Skeletal muscle cell (primary cell): ENCODE measurements at places on chromosomes 2 and 18.

- no peak for DNase-seq
Measured at GRCh38 chr2:174334781-174335251, at the start of gene SP9. TSS of gene SP9 (plus strand) at chr2:174334954. CDS start at chr2:174335093, 139 bp downstream.

- no peak for DNase-seq
Measured at GRCh38 chr2:42116195-42117181, 52.7 kb upstream of the EML4 start.

DNA sequence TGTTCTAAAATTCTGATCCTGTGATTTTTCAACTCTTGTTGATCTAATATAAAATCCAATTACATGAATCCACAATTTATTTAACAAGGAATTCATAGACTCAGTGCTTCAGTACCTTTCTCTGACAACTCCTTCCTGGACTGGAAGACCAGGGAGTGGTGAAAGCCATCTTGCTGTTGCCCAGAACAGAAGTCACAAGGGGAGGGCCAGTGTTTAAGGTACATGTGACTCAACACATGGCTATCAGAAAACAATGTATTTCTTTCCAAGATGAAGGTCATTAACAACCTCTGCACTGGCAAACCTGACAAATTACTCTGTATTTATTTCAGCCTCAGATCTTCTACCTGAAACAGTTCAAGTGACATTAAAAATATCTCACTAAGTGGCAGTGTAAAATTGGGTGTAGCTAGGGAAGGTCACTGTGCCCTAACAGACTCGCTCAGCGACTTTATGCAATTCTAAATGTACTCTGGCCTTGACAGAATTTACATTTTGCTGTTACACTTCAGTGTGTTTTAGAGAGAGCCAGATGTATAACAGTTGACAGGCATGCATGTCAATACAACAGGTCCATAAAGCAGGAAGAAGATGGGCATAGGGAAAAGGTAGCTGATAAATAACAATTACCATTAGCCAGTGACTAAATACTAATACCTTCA, 75.4 kb downstream of the NCKAP5 start:
- DNase-seq = no peak

DNA sequence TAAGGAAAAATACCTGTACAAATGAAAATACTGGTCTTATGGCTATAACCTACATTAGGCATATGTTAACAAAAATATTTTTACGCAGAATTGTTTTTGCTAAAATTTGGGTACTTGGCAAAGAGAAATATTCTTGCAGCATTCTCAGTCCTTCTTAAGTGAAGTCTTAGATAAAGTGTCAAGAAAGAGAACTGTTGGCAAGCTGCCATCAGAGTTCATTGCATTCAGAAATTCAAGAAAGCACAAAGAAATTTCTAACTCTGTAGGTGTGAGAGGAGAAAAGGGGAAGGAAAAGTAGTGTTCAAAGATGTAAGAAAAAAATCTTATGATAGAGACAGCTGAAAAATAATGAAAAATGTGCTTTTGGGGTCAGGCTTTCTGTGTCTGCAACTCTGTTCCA, 86.7 kb downstream of the IRS1 start:
- DNase-seq = no peak

GRCh38 chr2:47504174-47504810, 101.3 kb downstream of the MSH2 start:
- no peak for DNase-seq

DNA sequence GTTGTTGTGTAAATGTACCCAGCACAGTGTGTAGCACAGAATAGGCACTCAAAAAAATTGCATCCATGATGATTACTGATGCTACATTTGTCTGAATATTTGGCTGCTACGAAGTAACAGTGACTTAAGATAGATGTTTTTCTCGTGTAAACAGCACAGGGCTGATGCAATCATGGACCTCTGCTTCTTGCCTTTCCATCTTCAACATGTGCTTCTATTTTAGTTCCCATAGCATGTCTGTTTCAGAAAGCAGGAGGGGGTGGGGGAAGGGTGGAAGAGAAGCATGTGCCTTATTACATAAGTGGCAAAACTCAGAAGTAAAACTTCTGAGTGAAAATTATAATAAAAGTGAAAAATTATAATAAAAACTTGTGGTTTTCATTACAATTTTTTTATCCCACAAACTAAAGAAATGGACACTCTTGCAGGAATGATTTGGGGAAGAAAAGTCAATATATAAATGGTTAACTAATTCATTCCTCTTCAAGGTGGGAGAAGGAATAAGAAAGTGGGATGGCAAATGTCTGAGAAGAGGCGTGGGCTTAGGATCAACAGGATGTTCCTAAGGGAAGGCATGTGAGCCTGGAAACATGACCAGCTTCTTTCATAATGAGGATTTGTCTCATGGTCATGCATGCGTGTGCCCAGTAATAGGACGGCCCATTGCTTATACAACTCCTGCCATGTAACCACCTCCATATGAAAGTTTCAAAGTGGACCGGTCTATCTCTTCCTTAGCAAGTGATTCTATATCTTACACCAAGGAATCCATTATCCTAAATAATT, 27.2 kb downstream of the CCBE1 start:
- peak; percentile 46 for DNase-seq

DNA sequence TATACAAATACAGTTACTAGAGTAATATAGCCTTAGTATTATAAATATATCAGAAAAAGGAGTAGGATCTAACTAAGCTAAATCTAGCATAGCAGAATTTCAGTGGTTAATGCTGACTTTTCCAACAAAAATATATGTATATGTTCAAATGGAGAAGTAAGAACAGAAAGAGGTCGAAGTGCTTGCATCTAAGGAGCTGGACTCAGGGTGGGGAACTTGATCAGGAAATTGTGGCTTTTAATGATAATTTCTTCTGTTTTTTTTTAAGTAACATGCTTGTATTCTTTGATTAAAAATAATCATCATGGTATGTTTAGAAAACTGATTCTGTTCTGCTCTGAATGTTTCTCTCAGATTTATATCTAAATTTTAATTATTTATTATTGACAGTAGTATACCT, 327.1 kb downstream of the GALNT13 start:
- DNase-seq = no peak

GRCh38 chr2:124286089-124286783, 261.1 kb downstream of the CNTNAP5 start:
- DNase-seq = peak; percentile 56

DNA sequence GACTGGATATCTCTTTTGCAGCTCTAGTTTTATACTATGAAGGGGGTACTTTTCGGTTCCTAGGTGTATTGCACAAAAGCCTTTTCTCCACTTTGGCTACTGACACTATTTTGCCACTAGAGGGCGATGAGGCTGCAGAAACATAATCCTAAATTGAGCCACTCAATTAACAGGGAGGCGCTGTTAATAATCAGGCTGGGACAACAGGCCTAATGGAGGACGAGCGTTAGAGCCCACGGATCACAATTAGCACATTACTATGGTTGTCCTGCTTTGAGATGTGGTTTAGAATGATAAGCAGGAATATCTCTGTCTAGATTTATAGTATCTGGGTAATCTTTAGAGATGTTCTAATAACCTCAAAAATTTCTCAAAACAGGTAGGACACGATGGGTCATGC, 62.2 kb upstream of the PMAIP1 start:
- DNase-seq = no peak

DNA sequence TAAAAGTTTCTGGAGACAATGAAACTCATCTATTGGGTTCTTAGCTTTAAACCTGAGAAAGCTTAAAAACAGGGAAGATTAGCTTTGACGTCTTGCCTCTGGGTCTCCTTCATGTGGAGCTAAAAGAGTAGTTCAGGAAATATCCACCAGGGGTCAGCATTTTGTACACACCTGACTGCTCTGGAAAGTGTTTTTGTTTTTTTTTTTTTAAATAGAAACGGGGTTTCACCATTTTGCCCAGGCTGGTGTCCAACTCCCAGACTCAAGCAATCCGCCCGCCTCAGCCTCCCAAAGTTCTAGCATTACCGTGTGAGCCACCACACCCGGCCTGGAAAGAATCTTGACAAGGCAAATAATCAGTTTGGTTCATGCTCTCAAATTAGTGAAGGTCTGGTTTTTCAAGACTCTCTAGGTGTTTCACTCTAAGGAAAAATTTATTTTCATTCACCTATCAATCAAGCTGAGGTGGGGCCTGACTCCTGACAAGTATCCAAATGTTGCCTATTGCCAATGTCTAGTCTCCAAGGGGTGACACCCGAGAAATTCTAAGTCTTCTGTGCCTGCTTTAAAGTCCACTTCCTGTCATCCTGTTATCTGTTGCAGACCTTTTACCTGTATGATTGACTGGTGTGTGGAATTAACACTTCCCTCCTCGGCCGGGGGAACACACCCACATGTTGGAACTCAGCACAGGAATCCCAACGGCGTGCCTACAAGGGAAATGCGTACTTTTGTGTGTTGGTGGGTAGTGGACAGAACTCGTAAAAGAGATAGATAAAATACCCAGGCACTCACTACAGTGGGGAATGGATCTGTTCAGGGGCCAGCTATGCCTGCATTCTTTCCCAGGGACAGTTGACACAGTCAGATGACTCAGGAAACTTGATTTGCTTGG, 11.3 kb downstream of the IL1RN start:
- DNase-seq = no peak

- DNase-seq = no peak
Measured at GRCh38 chr2:60550178-60550983, 3.1 kb downstream of the BCL11A start.

DNA sequence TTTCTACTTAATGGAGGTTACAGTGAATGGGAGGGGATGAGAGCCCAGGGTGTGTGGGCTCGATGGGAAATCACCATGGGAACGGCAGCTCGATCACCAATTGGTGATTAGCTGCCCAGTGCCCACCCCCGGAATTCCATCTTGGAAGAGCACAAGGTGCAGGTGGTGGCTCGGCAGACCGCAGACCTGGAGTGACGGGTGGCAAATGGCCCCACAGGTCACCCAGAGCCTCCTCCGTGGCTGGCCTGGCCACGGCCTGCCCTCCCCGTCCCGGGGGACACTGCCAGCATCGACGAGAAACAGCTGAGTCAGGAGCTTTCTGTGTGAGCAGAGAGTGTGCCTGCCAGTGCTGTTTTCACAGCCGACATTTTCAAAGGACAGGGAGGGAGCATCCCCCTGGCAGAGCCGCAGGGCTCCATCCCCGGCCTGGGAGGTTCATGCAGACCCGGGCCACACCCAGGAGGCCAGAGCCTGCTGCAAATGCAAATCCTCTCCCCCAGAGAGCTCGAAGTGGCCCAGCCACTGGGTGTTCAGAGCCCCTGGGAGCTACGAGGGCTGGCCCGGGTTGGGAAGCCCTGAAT, 176.4 kb upstream of the MYT1L start:
- DNase-seq = no peak

GRCh38 chr2:121502246-121502645, 28.4 kb upstream of the RNU4ATAC start:
- DNase-seq = peak; percentile 92

DNA sequence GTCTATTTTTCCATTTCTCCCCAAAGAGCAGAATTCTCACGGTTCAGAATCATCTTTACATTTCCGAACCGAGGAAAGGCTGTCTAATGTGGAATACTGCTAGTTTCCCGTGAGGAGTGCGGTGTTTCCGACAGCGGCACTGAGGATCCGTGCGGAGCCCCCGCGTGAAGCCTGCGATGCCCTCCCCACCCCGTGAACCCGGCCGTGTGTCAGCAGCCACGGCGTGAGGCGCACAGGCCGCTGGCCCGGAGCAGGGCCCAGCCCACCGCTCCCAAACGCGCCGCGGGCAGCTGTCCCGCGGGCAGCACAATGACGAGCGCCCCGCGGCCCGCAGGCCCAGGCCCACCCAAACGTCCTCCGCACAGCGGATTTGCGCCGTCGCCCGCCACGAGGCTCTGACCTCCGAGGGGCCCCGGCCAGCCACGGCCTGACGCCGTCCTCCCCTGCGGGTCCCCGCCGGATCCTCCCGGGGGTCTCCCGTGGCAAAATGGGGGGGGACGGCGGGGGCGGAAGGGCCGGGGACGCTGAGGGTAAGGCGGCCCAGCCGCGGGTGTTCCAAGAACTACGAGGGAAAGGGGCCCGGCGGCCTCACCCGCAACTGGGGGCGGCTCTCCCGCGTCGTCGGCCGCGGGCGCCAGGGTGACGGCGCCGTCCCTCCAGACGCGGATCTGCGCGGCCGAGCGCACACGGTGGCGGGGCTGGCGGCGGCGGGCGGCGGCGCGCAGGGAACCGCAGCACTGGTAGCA, 796 bp downstream of the SPIRE1 start:
- DNase-seq = no peak
